ENCODE measurements at places on chromosomes 6 and 20.

DNA sequence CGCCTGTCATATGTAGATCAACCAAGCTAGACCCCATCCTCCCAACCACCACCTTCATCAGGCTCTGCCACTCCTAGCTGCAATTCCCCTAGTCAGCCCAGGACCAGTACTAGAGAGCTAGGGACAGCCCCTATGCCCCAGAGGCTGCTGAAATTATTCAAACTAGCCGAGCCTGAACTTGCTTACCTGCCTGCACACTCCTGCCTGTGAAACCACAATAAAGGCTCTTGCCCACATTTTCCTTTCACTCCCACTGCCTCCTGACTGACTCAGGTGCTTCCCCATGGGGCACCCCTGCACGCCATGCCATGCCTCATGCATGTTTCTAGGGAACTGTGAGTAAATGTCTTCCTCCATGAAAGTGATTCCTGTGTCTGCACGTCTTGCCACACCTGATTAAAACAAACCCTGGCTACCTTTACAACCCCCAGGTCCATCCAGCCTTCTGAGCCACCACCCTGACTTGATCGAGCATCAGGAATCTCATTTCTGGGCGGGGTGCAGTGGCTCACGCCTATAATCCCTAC is 66.5 kb upstream of the IER3 start:
- DNase-seq, result peak; percentile 57

DNA sequence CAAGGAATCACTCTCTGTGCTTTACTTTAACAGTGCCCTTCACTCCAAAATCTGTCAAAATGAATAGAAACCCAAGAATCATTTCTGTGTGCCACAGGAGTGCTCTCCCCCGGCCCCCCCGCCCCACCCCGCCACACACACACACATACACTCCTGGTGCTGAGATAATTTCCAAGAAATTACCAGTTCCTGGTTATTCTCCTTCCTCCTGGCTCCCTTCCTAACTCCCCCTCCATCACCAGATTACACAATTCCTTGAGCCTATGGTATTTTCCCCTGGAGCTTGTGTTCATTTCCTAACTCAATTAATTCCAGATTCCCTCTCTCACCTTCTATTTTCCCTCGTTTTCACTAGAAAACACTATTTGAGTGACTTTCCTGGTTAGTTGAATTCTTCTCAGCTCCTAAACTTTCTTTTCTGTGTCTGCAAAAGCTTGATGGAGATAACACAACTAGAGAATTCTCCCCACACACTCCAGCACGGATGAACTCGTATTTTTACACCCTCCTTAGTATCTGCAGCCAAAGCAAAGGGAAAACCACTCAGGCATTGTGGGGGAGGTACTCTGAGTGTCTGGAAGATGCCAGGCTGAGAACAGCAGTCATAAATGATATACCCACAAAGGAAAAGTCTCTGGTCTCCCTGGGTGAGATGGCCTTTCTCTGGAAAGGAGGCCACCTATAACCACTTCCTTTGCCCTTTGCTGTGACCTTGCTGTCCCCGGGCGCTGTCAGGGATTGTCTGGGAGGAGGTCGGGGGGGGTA is 1.9 kb upstream of the SLC24A3 start:
- no peak for DNase-seq

DNA sequence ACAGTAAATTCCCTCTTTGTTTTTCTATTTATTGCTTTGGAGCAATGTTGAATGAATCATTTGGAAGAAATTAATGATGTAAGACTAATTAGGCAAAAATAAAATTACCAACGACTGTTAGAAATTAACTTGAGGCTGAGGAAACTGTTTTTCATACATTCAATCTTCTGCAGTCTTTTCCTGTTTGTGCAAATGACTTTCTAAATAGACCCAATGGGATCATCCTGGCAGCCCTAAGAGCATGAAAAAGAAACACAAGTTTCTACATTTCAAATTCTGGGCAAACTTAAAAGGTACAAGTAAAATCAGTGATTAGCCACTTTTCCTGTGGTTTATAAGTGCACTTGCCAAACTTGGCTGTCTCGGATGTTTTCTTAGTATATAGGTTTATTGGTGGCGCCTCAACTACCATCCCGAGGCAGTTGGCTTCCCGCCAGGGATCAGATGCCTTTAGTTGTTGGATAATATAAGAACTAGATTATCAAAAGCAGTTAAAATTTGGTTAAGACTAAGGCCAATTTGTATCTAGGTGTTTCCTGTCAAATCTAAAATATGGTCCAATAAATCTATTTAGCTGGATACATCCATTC is 181.2 kb downstream of the ISM1 start:
- DNase-seq, result no peak

DNA sequence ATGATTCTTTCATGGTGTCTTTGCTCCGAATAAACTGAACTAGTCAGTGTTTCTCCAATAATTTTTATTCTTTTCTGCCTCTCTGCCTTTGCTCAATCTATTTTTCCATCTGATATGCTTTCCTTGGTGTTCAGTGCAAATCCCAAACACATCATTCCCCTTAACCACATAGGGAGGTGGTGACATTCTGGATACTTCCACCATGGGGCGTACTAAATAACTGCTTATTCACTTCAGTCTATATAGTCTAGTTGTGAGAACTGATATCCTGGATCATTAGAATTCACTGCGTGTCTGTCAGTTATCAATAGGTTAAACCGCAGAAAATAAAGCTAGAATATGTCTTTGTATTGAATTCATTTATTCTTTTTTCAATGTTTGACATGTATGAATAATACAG is 83.1 kb downstream of the KCNQ5 start:
- DNase-seq, result no peak

GRCh38 chr6:79410806-79411205 is 126.4 kb downstream of the LCA5 start:
- DNase-seq, result no peak

- no peak for DNase-seq
These were observed 859.7 kb upstream of the ADGRB3 start for GRCh38 chr6:67775333-67775732.

DNA sequence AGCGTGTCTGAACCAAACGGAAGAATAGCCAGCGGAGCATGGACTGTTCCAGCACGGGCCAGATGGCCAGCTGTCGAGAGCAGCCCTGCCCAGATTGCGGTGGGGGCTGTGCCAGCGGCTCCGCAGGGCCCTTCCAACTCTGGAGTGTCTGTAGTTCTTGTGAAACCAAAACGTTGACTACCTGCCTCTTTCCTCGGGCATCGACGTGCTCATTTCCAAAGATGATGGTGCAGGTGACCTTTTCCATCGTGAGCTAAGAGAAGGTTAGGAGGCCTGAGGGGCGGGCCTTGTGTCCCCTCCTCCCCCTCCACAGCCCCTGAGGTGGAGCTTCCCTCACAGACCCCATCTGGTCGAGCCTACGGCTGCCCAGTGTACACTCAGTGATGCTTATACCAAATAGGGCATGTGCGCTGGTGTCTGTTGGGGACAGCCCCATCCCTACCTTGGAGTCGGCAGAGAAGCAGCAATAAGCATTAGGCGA is 12.9 kb upstream of the C20orf144 start:
- DNase-seq, result no peak

- DNase-seq, result no peak
These were observed 31.4 kb upstream of the ID1 start for GRCh38 chr20:31573555-31574321.

DNA sequence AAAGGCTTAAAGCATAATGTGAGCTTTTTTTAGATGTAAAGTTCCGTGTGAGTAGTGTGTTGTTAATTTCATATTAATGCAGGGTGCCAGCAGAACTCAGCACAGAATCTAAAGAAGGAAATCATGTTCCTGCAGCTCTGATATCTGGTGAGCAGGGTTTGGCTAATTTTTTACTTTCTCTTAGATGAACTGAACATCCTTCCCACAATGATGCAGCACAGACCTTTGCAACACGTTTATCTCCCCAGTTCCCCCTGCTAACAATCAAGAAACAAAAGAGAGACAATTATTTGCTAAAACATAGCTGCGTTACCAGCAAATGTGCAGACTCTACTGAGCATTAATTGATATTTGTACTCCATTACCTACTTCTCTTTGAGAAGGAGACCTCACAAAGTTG is 39.1 kb upstream of the ATXN1 start:
- no peak for DNase-seq

DNA sequence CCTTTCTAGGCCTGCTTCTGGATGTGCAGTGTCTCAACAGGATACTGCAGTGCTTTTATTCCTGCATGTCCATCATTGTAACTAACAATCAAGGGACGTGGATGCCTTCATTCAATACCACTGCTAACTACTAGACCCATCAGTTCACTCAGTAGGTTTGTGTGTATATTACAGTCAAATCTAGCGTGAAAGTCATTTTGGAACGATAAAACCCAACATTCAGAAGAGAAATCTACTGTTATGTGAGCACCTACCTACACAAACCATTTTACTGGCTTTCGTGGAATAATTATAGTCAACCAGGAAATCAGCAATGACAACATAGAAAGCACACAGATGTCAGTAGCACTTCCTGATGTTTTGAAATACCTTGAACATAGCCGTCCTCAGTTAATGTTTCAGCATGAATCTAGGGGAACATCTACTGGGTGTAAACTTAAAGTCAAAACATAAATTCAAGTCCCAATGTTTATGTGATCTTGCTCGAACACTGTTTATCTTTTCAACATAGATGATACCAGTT is 270.6 kb downstream of the FARS2 start:
- DNase-seq, result no peak

GRCh38 chr20:43167615-43168014 is 22.1 kb downstream of the PTPRT start:
- no peak for DNase-seq

GRCh38 chr20:1888796-1889463 is 6.3 kb upstream of the SIRPA start:
- DNase-seq, result no peak

- DNase-seq, result no peak
These were observed 105.7 kb downstream of the SLC16A10 start for GRCh38 chr6:111192911-111193555.

- no peak for DNase-seq
These were observed 56.4 kb downstream of the CCN2 start for GRCh38 chr6:131894493-131895424.

- DNase-seq, result no peak
These were observed 75.8 kb downstream of the CEP162 start for GRCh38 chr6:84151669-84152068.

- no peak for DNase-seq
These were observed 7.7 kb downstream of the NRN1 start for GRCh38 chr6:5998711-5999687.
